Fibroblast of skin of left quadriceps (primary cell): ENCODE measurements at places on chromosomes 12 and 14.

DNA sequence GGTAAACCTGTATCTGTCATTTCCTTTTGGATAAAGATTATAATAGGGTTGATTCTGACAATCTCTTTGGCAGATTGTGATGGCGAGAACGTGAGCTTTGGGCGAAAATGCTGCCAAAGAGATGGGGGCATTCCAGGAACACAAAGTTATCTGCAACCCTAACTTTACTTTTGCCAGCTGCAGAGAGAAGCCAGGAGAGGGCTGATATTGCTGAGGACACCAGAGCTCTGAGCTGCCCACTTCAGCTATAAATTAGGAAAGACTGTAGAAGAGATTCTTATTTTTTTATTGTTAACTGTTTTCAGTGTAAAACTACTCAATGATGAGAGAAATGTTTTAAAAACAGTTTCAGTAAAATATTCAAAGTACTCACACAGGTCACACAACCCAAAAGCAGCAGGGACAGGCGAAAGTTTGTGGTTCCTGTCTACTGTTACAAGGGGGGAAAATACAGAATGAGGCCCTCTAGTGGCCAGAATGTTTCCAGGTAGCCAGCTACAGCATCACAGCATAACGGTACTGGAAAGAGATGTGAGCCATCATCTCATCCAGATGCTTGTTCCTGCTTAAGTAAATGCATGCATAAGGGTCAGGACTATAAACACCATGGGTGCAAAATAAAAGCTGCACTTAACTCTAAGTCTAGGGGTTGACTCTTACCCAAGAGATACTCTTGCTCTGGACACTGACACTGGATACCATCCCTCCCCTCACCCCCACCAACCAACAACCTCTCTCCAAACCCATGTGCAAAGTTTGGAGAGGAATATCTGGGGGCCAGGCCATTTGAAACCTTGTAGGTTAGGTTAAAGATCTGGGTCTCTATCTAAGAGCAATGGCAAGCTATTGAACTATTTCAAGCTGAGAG lies 498.4 kb downstream of the RMST start:
- DNase-seq: no peak

- no peak for DNase-seq
Measured at GRCh38 chr14:27890259-27890658, 876.3 kb upstream of the FOXG1 start.

DNA sequence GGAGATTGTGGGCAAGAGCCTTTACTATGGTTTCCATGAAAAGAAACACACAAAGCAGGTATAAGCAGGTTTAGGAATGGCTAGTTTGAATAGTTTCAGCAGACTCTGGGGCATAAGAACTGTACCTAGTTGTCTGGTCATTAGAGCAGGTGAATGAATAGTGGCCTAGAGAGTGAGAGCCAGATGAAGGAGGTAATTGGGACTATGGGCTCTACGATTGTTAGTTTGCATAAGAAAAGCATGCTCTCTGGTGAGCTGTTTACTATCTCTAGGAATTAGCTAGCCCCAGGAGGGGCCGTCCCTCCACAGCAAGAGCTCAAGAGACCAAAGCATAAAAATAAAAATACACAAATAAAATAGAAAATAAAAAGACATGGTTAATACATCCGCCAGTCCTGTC lies 397.5 kb upstream of the GARIN6 start:
- DNase-seq: no peak

DNA sequence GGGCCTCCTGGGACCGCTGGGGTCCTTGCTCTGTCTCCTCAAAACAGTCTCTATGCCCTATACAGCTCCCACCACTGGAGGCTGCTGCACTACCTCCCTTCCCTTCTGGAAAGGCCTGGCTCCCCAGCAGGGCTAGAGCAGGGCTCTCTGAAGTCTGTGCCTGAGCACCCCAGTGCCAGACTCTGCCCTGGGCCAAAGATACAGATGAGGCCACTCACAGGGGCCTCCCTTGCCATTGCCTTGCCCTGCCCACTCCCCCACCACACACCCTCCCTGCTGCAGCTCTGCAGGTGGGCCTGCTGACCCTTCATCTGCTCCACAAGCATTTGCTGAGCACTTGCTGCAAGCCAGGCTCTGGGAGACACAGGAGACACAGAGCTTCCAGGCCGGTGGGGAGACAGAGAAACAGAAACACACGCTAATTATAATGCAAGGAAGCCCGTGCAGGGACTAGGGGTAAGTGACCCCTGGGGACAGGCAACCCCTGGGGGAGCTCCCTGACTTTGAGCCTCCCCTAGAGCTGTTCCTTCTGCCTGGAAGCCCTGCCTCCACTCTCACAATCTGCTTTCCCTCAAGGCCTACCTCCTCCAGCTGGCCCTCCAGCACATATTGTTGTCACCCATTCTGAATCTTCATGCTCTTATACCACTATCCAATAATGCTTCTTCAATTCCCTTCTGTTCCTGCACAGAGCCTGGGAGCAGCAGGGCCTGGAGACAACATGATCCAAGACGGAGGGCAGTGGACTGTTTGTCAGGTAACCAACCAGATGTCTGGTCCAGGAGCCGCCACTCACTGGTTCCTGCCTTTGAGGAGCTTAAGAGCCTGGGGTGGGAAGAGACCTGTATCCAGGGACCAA lies 32.6 kb upstream of the PNMA1 start:
- DNase-seq: no peak

DNA sequence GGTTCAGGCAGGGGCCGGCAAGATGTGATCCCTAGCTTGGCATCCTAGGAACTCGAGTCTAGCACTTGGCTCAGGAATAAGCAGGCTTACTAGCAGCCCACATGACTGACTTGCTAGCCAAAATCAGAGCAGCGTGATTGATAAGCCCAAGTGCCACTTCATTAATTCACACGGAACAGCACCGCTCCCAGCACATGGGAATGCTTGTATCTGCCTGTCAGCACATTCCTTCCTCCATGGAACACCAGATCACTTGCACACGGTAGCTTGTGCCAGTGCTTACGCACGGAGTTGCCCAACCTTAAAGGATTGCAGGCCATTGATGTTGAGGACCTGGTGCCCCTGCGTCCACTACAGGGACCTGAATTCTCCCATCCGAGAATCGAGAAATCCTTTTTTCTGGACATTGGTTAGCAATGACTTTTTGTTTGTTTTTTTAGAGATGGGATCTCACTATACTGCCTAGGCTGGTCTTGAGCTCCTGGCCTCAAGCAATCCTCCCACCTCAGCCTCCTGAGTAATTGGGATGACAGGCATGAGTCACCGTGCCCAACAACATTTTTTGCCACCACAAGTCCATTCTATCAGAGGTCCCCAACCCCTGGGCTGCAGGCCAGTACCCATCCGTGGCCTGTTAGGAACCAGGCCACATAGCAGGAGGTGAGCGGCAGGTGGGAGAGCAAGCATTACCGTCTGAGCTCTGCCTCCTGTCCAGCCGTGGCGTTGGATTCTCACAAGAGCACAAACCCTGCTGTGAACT lies 30.6 kb upstream of the TSPAN9 start:
- no peak for DNase-seq

GRCh38 chr14:91413547-91414474 lies 3.8 kb downstream of the CCDC88C start:
- no peak for DNase-seq

- DNase-seq: no peak
Measured at GRCh38 chr12:12219664-12220063, 47.2 kb downstream of the LRP6 start.

DNA sequence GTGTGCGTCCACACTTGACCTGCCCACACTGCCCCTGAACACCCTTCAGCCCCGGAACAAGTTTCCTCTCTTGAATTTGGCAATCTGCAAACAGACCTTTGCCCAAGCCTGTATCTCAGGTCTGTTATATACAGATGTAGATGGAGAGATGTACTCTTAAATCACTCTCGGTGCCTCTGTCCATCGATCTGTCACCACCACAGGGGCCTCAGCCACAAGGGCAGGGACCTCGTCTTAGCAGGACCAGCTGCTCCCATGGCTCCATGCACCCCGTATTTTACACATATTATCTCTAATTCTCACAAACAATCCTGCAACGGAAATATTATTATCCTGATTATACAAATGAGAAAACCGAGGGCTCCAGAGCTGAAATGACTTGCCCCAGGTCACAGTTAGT lies 313.4 kb downstream of the BCL11B start:
- DNase-seq: no peak

DNA sequence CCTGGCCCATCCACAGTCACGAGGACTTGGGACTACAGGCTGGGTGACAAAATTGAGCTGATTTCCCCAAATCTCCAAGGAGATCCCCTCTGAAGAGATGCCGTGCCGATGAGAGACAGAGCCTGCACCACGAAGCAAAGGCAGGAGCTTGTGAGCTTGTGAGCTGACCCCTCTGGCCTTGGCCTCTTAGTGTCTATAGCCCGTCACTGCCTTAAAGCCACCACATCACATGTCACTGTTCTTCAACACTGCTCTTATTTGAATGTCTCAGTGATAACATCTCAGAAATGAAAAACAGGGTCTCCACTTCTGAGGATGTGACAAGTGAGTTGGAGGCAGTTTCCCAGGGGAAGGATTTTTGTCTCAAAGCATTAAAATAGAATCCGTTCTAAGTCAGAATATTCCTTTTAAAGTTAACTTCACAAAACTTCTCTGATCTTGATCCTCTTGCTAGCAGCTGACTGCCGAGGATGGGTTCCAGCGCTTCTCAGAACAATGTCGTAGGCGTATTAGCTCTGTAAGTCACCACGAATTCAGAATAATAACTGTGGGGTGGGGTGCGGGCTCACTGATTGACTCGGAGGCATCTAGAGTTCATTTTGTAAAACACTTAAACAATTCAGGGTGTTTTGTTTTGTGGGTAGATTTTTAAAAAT lies 37.5 kb downstream of the CHST11 start:
- DNase-seq: no peak

DNA sequence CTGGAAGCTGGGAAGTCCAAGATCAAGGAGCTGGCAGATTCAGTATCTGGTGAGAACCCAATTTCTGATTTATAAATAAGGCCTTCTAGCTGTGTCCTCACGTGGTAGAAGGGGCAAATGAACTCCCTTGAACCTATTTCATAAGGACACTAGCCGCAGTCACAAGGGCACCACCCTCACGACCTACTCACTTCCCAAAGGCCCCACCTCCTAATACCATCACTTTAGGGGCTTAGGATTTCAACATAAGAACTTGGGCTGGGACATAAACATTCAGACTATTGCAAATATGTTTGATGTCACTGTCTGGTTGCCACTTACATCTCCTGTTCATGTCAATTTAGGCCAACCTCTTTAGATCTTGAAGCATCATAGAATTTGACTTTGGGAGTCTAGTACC lies 10.8 kb upstream of the CNIH1 start:
- no peak for DNase-seq

DNA sequence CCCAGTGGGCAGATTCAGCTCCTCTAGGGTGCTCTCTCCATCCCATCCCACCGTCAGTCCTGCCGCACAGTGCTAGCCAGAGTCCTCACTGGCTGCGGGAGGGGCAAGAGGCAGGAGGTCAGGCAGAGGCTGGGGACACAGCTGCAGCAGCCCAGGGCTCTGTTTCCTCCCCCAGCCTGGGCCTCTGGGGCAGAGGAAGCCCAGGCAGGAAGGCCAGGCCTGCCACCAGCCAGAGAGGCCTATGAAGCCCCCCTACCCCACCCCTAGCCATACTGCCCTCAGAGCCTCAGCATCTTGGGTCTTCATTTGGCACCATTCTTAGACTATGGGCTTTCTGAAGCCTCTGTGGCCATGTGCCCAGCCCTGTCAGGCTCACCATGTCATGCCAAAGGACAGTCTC lies 3.4 kb downstream of the ACVRL1 start:
- no peak for DNase-seq

DNA sequence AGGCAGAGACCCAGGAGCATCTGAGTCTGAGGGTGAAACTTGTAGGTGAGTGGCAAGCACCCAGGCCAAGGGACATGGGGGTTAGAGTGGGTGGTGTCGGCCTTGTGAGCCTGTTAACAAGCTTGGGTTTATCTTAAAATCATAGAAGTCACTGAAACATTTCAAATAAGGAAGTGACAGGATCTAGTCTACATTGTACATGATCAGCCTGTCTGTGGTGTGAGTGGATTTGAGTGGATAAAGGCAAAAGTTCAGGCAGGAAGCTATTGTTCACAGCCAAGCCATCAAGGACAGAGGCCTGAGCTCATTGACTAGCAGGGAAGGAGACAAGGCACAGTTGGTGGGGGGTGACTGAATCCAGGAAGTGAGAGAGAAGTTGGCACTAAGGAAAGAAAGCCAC lies 59.3 kb upstream of the FKBP4 start:
- DNase-seq: no peak

- no peak for DNase-seq
Measured at GRCh38 chr12:116365114-116365513, 87.6 kb upstream of the MED13L start.

DNA sequence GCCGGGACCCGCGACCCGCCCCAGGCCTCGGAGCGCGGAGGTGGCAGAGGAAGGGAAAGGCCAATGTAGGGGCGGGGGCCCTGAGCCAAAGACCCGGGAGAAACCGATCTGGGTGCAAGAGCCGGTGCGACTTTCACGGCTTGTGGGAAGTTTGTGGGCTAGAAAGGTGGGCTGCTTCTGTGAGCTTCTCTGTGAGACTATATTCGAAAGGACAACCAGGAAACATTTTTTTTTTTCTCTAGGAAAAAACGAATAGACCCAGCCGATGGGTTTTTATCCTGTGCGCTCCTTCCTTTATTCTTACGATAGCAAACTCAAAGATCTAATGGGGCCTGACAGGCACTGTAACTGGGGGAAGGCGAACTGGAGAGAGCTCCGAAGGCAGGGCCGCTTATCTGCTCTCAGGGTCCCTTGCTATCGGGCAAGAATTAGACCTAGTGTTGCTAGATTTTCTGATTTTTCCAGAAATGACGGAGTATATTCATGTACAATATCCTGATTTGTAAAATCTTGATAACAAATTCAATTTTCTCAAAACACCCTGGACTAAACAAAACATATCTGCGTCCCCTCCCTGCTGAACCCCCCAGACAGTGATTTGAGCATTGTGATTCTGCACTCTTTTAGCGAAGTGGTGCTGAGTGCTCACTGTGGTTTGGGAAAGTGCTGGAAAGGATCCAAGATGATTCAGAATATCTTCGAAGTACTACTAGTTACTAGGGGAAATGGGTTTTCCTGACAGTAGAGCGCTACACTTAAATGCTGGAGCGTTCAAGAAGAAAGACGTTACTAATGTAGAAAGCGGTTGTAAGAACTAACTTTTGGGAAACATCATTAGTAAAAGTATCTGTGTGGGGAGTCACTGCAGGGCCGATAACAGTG lies 563 bp upstream of the STXBP6 start:
- DNase-seq: peak; percentile 58

DNA sequence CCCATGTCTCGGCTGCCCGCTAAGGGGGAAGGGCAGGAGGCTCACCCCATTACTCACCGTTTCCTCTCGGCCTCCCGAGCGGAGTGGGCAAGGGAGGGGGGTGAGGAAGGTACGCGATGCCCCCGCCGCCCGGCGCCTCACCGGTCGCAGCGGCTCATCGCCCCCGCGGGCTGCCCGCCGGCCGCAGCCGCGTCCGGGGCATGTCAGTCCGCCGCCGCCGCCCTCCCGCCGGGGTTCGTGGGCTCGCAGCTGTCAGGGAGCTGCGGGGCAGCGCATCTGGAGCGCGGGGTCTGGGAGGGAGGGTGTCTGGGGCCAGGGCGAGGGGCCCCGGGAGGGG lies 461 bp downstream of the SLC8A3 start:
- DNase-seq: no peak

DNA sequence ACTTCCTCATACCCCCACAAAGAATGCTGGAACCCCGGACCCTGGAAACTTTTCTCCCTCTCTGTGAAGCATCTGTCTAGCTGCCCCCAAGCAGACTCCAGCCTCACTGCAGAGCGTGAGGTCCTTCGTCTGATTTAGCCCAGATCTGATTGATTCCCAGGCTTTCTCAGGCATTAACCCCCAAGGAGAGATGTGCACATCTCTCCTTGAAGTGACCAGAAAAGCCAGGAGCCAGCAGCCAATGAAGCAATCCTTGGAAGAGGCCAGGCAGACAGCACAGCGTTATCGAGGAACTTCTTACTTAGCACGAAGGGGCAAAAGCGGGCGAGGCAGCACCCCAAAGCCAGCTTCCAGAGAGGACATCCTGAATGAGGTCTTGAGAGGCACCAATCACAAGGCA lies 100.7 kb downstream of the ZFP36L1 start:
- no peak for DNase-seq
